ENCODE measurements at places on chromosomes 1 and 21.
A peak's percentile ranks its signal among the peaks of the same experiment; 100 is the strongest.

GRCh38 chr1:188061881-188062280, 1233.1 kb downstream of the PLA2G4A start:
- no peak for DNase-seq

DNA sequence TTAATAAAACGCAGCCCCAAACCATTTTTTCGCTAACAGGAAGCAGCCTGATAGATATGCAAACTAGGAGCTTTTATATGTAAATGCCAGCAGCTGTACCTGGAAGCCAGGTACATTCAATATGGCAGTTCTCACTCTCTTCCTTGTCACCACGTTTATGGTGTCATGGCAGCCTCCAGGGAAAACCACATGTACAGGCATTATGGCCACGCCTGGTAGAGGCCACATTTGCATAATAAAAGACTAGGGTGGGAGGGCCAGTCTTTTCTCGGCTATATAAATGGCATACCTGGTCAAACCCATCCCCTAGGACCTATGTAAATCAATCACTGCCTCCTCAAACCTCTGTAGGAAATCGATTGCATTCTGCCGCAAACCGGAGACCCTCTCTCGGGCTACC, 247.5 kb downstream of the NEGR1 start:
- no peak for DNase-seq

DNA sequence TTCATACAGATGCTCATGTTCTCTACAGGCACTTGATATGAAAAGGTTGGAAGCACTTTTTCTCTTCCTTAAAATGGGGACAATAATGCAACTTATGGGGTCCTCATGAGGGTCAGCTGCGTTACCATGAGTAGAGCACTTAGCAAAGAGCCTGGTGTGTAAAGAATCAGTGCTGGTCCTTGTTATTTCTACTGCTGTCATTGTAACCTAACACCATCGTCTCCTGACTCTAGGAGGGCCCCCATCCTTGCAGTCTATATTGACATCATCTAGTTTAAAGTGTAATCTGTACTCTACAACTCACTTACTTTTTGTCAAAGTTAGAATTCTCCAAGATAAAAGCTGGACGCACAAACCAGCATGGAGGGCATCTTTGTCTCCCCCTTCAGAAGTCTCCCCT, 2.4 kb downstream of the CAPN9 start:
- no peak for DNase-seq

- DNase-seq: no peak
Measured at GRCh38 chr1:169461390-169462000, 24.2 kb downstream of the SLC19A2 start.

- no peak for DNase-seq
Measured at GRCh38 chr1:8495928-8496401, 178.1 kb downstream of the SLC45A1 start.

- no peak for DNase-seq
Measured at GRCh38 chr1:185495898-185496297, 178.9 kb upstream of the IVNS1ABP start.

DNA sequence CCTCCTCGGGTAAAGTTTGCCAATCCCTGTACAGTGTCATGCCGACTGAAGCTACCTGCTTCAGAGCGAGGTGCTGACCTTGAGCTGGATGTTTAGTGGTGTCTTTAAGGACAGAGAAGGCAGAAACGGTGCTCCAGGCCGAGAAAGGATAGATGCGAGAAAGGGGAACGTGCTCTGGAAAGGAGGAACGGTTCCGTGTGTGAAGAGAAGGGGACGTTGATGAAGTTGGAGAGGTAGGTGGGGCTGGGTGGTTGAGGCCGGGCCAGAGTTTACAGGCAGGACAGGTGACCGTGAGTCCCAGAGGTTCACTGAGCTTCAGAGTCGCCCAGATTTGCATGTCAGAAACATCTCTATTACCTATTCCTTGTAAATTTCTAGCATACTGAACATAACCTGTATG, 90.7 kb downstream of the SCCPDH start:
- DNase-seq: no peak

DNA sequence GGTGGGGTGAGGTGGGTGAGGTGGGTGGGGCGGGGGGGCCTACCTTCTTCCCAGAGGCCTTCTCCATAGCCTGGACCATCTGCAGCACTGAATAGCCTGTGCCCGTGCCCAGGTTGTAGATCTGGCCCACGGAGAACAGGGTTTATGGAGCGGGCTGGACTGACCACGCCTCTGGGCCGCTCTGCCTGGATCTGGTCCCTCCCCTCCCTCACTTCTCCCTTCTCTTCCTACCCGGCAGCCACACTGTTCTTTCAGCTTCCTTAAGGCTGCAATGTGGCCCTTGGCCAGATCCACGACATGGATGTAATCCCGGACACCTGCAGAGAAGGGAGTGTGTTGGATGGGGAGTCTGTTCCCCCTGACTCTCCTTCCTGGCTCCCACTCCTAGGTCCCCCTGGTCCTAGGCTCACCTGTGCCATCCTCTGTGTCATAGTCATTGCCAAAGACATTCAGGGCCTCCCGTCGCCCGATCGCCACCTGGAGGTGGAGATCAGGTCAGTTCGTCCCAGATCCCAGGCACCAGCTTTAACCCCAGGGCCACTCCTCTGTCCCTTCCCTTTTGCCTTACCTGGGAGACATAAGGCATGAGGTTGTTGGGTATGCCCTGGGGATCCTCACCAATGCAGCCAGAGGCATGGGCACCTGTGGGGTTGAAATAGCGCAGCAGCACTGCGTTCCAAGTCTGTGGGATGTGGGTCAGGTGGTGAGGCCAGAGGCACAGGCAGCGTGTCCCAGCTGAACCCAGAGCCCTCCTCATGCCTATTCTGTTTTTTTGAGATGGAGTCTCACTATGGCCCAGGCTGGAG, 3.9 kb downstream of the GALE start:
- no peak for DNase-seq

DNA sequence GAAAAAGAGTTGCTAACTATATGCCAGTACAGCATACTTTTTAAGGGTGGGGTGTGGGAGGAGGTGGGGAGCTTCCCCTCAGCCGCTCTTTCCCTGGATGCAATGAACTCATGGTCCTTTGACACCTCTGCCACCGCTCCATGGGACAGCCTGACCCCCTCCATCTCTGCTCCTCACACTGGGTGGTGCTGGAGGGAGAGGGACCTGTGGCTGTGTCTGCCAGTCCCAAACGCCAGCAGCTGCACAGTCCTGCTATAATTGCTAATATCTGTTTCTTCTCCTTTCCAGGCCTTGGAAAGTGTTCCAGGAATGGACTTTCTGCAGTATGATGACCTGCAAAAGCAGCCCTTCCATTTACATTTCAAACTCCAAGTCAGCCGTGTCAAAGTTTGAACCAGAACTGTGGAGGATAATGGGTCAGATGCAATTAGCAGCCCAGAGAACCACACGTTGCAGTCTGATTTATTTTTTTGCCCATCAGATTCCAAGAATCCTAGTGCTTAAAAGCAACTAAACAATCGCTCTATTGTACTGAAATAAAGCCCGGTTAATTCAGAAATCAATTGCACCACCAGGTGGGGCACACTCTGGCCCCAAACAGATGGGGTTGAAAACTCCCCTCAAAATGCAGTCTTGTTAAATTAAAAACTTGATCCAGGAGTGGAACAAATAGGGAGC, 160.7 kb upstream of the LMO4 start:
- no peak for DNase-seq

- peak; percentile 3 for DNase-seq
Measured at GRCh38 chr1:12649971-12650421, 6.1 kb downstream of the AADACL4 start.

DNA sequence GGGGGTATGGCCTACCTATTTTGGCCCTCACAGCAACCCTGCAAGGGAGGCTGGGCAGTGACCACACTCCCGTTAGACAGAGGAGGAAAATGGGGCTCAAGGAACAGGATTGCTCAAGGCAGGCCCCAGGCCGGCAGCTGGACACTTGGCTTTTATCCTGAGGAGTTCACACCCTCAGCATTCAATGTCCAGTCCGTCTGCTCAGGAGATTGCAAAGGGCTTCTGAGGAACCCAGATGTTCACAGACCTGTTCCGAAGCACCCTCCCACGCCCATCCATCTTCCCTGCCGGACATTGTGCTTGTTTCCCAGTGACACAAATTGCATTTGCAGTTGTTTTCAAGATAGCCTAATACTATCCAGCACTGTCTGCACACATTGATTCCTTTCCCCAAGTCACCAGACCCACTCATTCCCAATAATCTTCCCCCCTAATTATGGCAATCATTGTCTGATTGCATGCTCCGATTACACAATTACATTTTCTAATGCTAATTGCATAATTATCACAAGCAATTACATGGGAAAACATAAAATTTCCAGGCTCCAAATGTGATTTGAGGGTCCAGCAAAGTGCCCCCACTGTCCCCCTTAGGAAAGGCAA, 4.3 kb upstream of the UBL4B start:
- no peak for DNase-seq

DNA sequence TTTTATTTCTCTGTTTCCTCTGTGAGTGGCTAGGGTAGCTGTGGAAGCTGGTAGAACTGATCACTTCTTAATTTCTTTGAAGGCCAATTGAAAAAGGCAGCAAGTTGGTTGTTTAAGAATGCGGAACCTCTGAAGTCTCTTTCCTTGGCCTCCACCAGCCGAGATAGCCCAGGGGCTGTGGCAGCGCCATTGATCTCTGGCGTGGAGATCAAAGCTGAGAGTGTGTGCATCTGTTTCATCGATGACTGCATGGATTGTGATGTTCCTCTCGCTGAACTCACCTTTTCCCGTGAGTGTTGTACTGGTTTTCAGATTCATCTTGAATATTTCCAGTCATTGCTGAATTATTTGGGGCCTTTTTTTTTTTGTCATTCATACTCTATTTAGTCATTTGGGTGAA, 97.7 kb downstream of the VPS13D start:
- no peak for DNase-seq

DNA sequence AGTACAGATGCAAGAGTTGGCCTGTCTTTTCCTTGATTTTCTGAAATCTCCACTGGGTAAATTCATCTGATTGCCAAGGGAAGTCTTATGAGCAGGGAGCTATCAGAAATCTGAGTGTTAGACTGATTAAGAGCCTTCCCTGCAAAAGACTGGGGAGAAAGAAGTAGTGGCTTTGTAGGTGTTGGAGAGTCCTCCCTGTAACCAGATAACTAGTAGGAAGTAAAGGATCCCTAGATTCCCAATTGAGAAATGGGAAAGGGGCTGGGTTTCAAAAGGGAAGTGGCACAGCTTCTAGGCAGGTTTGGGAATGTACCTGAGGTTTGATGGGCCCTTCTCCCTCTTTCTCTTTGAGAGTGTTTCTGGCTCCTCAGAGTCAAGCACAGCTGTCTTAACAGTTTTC, 2.1 kb downstream of the TLCD4 start:
- DNase-seq: no peak

- no peak for DNase-seq
Measured at GRCh38 chr1:204304067-204304466, 55.7 kb downstream of the PLEKHA6 start.

- DNase-seq: no peak
Measured at GRCh38 chr1:185427264-185427663, 110.2 kb upstream of the IVNS1ABP start.

DNA sequence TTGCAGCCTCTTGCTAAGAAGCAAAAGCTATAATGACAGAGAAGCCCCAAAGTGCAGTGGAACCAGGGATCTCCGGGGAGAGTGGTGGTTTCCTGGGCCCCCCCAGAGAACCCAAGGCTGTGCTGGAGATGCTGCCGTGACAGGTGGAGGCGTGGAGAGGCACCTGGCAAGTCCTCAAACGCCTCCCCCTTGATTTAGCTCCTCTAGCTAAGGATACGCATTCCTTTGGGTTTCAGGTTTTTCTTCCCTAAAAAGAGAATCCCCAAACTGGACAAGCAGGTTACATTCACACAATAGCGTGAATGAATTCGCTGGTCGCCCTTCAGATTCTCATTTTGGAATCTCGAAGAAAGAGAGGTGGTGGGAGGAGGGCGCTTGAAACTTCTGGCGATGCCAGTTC, 853 bp upstream of the ATP1A1 start:
- no peak for DNase-seq

DNA sequence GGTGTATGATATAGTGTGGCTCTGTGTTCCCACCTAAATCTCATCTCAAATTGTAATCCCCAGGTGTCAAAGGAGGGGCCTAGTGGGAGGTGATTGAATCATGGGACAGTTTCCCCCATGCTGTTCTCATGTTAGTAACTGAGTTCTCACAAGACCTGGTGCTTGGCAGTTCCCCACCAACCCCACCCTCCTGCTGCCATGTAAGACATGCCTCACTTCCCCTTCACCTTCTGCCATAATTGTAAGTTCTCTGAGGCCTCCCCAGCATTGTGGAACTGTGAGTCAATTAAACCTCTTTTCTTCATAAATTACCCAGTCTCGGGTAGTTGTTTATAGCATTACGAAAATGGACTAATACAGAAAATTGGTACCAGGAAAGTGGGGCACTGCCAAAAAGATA, 1705.3 kb downstream of the NCAM2 start:
- DNase-seq: no peak

DNA sequence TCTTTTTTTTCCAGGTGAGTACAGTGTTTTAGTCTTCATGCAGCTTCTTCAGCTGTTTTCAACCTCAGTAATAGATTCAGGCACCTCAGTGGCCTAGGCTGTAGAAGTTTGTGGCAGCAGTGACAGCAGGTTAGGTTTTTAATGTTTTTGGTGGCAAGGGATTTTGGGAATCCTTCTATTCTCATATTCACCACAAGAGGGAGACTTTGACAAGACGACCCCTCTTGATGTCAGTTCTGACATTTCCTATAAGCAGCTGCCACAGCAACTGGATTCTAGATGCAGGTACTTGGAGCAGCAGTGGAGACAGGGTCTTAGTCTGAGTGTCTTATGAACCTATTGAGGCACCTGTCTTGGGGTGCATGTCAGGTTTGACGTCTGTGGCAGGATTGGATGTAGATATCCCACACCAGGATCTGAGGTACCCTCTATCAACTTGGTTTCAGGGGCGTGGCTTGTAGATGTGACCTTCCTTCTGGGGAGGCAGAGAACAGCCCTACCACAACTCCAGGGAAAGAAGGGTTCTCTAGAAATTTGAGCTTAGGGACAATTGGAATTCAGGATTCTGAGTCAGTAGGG, 1104.2 kb upstream of the TMPRSS15 start:
- DNase-seq: no peak

GRCh38 chr1:226519135-226519534, 29.4 kb upstream of the STUM start:
- DNase-seq: no peak

DNA sequence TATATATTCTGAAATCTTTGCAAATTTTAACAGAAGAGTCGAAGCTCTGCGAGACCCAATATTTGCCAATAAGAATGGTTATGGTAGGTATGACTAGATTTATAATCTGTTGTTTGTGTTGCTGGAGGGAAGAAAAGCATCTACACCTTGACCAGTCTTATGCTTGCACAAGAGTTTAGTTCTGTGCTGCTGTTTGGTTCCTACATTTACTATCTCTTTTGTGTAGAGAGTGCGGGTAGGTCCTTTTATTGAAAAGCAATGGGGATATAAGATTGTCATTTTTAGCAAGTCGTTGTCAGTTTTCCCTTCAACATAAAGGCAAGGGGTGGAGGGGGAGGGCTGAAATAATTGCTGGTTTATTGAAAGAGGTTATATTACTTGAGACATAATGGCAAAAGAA, 396 bp downstream of the ELAVL4 start:
- no peak for DNase-seq
